ENCODE measurements at places on chromosomes 13 and 19.

DNA sequence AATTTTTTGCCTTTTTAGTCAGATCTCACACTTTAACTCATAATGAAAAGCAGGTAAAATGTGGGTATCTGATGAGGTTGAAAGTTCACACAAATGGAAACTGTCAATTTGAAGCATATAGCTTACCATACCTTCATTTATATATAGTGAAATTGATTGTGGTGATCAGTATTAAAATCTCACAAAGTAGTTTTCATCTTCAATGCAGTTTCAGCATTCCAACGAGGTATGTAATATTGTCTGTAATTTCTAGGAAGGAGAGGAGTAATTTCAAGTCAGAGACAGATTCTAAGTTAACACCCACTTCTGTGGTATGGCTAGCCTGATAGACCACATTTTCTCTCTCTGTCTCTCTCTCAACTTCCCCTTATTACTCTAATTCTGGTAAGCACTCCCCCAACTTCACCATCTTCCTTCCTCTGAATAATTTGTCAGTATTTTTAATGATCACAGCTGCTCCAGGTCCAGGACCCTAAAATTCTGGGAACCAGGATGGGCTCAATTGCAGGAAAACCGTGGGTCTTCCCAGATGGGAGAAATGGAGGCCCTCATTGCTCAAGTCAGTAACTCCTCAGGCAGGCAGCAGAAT lies 455.7 kb downstream of the FGF9 start:
- no peak for DNase-seq

DNA sequence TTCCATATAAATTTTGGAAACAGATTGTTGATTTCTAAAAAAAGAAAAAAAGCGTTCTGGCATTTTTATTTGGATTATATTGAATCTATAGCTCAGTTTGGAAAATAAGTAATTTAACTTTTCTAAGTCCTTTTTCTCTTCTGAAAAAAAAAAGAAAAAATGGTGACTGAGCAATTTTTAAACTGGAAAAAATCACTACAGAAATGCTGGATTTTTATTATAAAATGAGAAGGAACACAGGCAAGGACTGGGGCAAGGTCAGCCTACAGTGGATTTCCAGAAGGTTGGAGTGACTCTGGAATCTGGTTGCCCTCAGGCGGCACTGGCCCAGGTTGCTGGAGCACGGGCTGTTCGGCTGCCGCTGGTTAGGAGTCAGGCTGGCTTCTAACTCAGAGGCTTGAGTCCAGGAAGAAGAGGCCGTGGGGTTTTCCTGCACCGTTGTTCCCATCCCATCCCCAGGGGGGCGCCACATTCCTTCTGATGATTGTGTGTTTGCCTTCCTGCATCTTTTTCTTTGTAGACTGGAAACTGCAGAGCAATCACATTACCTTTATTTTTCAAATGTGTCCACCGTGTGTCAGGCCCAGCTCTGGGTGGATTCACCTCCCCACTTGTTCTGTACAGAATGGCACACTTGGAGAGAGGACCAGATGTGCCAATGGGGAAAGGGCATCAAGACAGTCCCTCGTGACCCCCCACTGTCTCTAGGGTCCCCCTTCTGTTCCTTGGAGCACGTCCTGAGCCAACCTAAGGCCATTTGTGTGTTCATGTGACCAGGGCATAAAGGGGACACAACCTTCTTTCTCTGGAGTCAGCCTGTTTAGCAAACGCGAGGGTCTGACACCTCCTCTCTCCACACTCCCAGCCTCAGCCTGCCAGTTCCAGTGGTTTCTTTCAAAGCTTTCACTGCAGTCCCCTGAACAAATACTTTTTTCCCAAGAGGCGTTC lies 44.5 kb upstream of the GTF3A start:
- peak; percentile 36 for DNase-seq

GRCh38 chr19:896999-897398 lies 3.7 kb downstream of the RNU6-9 start:
- DNase-seq, result no peak

DNA sequence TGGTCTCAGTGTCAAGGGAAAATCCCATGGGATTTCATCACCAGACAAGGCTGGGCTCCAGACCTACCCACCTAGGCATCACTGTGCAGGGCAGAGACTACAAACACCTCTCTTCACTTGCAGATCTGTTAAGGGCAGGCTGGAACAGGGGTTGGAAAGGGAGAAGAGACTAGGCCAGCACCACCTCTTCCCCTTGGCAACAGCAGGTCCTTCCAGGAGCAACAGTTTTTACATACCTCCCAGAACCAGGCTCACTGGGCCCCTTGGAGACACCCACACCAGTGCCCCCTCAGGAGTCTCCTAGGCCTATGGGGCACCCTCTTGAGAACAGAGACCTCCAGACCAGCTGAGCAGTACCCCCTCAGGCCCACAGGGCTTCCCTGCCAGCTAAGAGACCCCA lies 2.5 kb upstream of the UBE2M start:
- DNase-seq, result no peak

DNA sequence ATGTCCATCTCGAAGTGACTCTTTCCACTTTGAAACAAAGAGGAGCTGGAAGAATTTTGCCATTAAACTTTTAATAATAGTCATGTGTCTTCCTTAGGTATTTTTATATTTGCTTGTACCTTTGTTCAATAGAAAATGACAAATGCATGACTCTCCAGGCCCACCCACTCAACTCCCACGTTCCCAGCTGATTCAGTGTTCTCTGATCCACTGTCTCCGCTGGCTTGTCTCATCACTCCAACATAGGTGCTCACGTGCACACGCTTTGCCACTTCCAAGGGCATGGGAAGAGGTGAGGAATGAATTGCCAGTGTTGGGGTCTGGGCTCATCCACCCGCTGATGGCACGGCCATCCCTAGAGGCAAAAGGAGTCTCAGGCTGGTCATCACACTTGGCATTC lies 24.5 kb downstream of the RASL11A start:
- peak; percentile 15 for DNase-seq

DNA sequence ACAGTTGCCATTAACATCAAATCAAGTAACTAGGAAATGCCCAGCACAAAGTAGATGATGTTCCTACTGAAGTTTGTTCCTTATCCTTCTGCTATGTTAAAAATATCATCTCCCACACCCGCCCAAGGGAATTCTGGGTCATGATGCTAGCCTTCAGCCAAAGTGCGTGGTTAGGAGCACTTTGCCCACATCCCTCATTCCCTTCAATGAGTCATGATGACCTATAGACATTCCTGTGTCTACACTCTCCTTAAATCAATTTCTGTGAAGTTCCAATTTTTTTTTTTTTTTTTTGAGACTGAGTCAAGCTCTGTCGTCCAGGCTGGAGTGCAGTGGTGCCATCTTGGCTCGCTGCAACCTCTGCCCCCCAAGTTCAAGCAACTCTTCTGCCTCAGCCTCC lies 17.0 kb downstream of the RXFP2 start:
- no peak for DNase-seq

GRCh38 chr13:38264363-38265131 lies 85.1 kb upstream of the UFM1 start:
- DNase-seq, result no peak

- DNase-seq, result no peak
Measured at GRCh38 chr13:112161521-112162301, 94.8 kb downstream of the SOX1 start.

DNA sequence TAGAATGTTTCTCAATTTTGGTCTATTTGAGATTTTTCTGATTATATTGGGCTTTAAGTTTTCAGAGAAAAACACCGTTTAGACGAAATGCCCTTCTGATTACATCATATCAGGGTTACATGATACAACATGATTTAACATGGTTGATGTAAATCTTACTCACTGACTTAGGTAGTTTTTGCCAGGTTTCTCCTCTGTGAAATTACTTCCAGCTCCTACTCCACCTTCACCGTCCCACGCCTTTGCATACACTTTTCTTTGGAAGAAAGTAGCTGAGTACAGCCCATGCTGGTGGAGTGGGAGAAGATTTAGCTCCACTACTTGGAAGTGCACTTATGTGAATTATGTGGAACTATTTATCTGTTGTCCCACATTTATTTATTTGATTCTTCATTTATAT lies 433.2 kb upstream of the KLHL1 start:
- no peak for DNase-seq

GRCh38 chr13:98467263-98467985 lies 109.5 kb downstream of the STK24 start:
- no peak for DNase-seq

DNA sequence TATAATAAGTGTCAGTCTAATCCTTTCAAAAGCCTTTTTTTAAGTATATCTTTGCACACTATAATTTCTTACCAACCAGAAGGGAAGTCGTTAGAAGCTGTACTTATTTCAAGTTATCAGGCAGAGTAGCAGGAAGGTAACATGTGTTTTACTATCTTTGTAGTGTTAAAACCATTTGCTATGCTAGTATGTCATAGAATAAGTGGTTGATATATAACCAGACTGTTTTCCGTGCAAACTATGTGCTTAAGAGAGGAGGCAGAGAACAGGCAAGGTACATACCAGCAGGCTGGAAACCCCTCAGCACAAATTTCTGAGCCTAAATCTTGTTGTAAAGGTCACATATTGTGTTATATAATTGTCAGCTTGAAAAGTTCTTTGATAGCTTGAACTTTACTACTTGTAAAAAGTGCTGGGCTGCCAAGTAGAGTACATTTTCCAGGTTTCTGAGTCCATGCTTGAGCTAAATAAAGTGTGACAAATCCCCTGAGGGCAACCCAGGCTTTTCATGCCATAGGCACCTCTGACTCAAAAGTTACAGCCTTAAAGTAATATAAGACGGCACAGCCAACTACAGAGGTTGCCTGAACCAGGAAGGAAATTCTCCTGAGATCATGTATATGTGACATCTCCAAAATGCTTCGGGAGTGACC lies 1297.4 kb downstream of the PCDH9 start:
- no peak for DNase-seq

DNA sequence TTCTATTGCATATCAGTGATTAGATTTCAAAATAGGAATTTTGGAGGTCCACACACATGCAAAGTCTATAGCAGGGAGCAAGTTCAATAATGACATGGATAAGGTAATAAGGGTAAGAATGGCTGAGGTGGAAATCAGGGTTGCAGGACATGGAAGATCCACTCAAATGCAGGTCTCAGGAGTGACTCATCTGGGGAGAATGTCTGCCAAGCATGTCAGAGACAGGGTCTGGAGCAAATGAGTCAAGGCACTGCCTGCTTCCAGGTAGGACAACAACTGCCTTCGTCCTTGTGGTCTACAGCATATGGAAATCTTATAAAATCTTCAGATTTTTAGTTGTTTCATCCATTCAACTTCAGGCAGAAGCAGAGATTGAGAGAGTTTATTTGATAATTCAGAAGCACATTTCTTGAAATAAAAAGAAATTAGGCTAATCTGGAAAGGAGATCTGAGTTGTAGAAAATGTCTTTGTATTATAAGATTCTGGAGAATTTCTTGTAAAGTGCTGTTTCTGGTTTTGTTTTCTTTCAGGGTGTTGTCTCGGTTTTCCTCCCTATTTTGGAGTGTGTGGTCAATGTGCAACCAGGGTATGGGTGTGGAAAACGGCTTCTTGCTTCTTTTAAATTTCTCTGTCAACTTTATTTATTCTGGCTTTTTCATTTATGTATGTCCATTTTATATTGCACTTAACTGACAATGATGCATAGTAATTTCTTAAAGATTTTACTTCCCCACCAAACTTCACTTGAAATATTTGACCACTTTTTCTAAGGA lies 748.8 kb downstream of the LIG4 start:
- DNase-seq, result no peak

DNA sequence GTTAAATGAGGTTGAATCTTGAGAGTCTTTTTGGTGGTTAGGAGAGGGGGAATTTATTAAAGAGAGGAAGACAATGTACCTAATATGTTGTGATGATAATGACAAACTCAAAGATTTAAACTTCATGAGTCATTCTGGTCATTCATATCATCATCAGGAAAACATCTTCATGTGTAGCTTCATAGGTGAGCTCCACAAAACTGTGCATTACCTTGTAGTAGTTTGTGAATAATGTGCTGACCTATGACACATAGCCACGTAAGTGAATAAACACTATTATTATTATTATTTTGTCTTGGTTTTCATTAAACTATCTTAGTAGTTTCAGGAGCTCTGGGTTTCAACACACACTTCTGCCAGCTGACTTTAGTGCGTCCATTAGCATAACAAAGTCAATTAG lies 997 bp upstream of the GPC6 start:
- no peak for DNase-seq

DNA sequence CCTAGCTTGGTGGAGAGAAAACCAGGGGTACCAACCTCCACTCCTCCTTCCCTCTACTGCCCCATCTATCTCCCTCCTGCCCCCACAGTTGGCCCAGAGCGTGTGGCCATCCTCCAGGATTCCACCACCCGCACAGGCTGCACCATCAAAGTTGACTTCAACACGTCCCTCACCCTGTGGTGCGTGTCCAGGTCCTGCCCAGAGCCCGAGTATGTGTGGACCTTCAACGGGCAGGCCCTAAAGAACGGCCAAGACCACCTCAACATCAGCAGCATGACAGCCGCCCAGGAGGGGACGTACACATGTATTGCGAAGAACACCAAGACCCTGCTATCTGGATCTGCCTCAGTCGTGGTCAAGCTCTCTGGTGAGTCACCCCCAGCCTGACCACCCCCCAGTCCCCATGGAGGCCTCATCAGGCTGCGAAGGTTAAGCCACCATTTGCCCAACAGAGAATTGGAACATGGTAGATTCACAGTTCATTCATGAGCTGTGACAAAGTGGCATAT lies 6.6 kb downstream of the CEACAM16 start:
- no peak for DNase-seq

DNA sequence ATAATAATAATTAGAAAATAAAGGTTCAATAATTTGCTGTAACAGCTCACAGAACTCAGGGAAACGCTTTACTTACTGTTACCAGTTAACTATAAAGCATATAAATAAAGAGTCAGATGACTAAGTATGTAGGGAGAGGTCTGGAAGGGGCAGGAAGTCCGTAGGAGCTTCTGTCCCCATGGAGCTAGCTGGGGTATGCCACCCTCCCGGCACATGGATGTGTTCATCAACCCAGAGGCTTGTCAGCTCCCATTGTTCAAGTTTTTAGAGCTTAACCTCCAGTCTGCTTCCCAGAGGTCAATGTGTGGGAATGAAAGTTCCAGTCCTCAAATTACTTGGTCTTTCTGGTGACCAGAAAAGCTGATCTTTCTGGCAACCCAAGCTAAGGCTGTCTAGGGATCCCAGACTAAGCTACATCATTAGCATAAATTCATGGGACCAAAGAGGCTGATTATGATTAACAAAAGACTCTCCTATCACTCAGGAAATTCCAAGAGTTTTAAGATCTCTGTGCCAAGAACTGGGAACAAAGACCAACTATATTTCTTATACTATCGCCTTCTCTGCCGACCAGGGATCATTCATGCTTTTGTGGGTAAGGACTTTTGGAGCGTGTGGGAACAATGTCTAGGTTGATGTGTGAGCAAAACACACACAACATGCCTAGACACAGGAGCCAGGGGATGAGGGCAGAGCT lies 31.7 kb upstream of the ZNF507 start:
- no peak for DNase-seq

- DNase-seq, result peak; percentile 79
Measured at GRCh38 chr19:6739390-6739882, at the start of gene TRIP10. TRIP10 (plus strand) TSS chr19:6739680; CDS start chr19:6739762, 82 bp downstream.

Measured in activated T-cell treated with anti-CD3 and anti-CD28 coated beads, Interleukin-2, amount 50 U/mL, for 4 hours (primary cell).